ENCODE measurements at places on chromosomes 6 and 20. TPM values are rescaled to one million over a fixed set of nuclear protein-coding genes. Genes with fewer than 3 reads are reported as not detected.

MAP7 gene
- 1.3 TPM for total RNA-seq

OR2H2 gene
- not detected for total RNA-seq

SLC25A27 gene
- 4.7 TPM for total RNA-seq

TAF11 gene
- total RNA-seq: 45.9 TPM

- no peak for DNase-seq
Measured at GRCh38 chr20:35235881-35236280, 9.4 kb downstream of the MMP24 start.

GRCh38 chr6:155093430-155093829, 98.3 kb downstream of the TIAM2 start:
- DNase-seq: no peak

DNA sequence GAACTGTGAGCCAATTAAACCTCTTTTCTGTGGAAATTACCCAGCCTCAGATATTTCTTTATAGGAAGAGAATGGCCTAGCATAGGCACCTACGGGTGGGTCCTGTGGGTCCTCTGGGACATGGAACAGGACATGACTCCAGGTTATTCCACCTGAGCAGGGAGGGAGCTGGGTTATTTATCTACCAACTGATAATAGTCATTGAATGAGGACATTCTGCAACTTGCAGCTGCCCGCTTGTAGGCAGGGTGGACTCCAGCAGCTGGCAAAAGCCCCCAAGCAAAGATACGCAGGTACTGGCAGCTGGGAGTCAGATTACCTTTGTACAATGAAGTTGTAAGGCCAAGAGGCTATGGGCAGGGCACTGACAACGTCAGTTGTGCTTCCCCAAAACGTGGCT, 1.4 kb upstream of the BANF2 start:
- no peak for DNase-seq

GRCh38 chr6:129364037-129364436, 345.9 kb downstream of the ARHGAP18 start:
- DNase-seq: no peak

DNA sequence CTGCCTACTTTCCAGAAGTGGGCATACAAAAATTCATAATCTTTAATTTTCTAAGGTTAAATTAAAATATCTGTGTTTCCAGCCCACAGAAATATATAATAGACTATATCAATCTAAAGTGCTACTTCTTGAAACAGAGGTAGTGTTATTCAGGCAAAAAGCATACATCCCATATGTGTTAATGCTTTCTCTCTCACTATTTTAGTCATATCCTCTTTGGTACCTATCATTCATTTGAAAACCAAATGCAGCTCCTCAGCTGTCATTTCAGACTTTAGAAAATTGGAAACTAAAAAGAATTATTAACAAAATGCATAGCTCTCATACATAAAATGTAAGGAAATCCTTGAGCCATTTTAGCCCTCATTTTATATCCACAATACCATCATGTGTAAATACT, 925 bp downstream of the FHL5 start:
- DNase-seq: no peak

DNA sequence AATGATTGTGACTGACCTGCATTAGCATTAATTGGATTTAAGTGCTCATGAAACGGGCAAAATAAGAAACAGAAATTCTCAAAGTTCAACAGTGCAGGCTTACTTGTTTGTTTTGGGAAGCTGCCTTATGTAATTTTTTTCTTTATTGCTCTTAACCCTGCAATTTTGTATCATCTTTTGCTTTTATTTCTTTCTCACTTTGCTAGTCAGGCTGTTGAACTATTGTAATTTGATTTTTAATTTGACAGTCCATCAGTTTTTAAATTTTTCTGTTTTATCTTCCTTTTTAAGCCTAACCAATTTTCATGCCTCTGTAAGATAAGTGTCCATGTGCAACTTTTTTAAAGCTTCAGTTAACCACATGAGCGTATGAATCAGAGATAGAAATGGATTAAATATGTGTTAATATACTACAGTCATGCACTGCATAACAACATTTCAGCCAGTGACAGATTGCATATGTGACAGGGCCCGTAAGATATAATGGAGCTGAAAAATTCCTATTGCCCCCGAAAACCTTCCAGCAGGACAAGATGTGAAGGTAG, 44.6 kb downstream of the PEX7 start:
- no peak for DNase-seq

GRCh38 chr20:44959638-44960102, 527 bp downstream of the TOMM34 start:
- no peak for DNase-seq
